ENCODE measurements at places on chromosomes 3 and 15. TPM values are rescaled to one million over a fixed set of nuclear protein-coding genes. Genes with fewer than 3 reads are reported as not detected.

Gene CYP19A1
- 1.3 TPM for total RNA-seq

Gene IL12A
- 0.79 TPM for total RNA-seq

DNA sequence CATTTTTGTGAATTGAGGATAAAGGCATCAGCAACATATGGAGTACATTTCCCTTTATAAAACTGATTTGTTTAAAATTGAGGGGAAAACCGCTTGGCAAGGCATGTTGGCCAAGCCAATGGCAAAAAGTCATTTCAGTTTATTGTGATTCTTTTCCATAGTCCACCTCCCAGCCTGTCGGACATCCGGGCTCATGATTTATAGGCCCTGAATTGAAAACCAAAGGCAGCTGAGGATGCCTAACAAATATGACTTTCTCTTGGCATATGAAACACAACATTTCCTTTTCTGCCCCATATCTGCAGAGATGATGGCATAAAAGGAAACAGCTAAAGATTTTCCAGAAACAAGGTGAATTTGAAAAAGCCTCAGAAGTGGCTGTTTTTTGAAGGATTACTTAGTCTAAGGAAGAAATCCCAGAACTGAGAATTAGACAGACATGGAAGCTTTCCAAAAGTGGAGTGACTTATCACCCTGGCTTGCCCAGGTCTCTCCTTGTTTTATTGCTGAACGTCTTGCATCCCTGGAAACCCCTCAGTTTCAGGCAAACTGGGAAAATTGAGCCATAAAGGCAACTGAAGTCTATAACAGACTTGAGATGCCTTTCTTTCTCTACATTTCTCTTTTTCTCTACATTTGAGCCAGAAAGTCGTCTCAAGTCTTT is 74.0 kb downstream of the COL8A1 start:
- H3K27me3 ChIP-seq, result no peaks in the 10 kb centered on the region
- no peak overlapping the region for H3K27ac ChIP-seq
- H3K36me3 ChIP-seq, result no peaks in the 10 kb centered on the region
- no peak for DNase-seq
- H3K4me3 ChIP-seq, result no peak overlapping the region

- H3K27ac ChIP-seq, result no peak overlapping the region
- no peak overlapping the region for H3K4me3 ChIP-seq
- no peaks in the 10 kb centered on the region for H3K36me3 ChIP-seq
- peaks cover 2% of the 10 kb centered on the region for H3K4me1 ChIP-seq
These were observed 762.7 kb upstream of the CFAP20DC start for GRCh38 chr3:59812237-59813147.

- no peak overlapping the region for H3K27ac ChIP-seq
- no peaks in the 10 kb centered on the region for H3K27me3 ChIP-seq
- H3K4me1 ChIP-seq, result peaks cover 13% of the 10 kb centered on the region
These were observed 28.3 kb downstream of the TSEN2 start for GRCh38 chr3:12512534-12513118.
